ENCODE measurements at places on chromosomes 1 and 21.
A peak's percentile ranks its signal among the peaks of the same experiment; 100 is the strongest.

GRCh38 chr1:109828756-109829505 is 65.2 kb upstream of the EPS8L3 start:
- no peak for DNase-seq

- DNase-seq = no peak
These were observed 181.8 kb downstream of the ZNF281 start for GRCh38 chr1:200228081-200228480.

GRCh38 chr1:12436817-12437599 is 181.0 kb downstream of the DHRS3 start:
- DNase-seq = no peak

DNA sequence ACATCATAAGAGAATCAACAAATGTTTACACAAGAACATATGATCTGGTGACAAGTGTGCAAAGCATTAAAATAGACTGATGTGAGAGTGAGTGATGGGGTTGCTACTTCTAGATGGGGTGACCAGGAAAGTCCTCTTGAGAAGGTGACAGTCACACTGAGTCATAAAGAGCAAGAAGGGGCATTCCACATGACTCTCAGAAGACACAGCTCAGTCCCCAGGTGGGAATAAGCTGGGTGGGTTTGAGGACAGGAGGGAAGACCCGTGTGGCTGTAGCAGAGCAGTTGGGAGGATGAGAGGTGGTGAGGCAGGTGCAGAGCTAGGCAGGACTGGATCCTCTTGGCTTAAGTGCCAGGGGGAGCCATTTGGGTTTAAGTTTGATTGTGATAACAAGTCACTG is 53.1 kb downstream of the TNR start:
- DNase-seq = no peak

- DNase-seq = no peak
These were observed 744.9 kb upstream of the NCAM2 start for GRCh38 chr21:20253261-20253660.

- no peak for DNase-seq
These were observed 4.5 kb downstream of the TMCC2 start for GRCh38 chr1:205232127-205232820.

GRCh38 chr1:205456383-205456867 is 580 bp upstream of the BLACAT1 start:
- DNase-seq = no peak

DNA sequence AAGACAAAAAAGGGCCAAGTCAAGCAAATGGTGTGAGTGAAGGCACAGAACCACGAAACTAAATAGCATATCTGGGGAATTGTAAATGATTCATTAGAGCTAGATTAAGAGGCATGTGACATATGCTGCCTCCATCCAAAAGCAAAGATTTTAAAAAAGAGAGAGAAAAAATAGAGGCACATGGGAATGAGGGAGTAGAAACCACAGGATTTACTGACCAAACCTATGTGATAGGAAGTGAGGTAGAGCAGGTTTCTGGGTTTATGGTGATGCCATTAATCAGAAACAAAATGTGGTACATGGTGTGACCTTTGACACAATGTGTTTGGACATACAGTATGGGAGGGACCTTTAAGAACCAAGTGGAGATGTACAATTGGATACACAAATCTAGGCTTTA is 13.6 kb downstream of the C1orf52 start:
- no peak for DNase-seq

DNA sequence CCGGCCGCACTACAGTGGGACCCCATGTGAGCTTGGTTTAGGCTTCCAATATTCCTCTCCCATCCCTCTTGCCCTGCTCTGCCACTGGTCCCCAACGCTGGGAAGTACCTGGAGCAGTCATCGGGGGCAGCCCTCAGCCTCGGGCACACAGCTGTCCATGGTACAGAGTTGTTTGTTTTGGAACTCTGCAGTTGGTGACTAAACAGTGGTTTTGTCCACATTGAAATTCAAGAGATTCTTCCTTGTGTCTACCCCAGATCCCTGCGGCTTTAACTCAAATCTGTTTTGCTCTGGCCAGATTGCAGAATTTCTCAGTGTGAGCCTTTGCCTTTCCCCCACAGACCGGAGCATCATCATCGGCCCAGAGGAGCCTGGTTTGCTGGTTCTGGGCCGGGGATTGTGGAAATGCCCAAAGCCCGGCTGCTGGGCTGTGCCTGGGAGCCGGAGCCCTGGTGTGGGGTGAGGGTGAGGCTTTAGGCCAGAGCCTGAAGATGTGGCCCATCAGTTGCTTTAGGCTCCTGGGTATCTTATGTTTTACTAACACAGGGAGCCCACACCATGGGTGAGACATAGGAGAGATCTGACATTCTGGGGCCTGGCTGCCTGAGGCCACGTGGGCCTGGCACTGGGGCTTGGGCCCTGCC is 93.2 kb downstream of the ARHGEF10L start:
- no peak for DNase-seq

DNA sequence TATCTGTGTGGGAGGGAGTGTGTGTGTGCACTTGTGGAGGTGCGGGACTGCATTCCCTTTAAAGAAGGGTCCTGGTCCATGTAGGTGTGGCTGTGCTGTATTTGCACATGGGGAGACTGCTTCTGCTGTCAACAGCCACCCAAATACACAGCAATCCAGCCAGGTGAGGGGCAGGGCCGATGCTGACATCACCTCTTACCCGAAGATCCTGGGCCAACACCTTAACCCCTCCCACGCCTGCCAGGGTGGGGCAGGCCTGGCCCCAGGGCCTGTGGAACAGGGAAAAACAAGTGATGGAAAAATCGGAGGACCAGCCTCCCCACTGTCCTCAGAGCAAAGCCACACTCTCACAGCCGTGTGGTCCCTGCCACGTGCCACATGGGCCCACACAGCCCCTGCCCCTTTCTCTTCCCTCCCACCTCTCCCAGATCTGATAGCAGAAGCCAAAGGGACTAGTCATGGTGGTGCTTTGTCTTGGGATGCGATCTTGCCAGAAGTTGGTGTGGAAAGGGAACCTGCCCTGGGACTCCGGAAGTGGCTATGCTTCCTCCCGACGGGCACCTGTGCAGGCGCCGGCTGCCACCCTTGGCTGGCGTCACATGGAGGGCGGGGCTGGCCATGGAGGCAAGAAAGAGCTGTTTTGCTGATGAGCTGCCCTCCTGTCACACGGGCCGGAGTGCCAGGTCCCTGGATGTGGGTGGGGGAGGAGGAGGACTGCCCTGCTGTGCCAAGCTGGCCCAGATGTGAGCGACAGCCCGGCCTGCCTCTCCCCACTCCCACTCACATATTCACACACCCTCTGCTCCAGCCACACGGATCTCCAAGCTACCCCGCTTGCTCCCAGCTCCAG is 7.8 kb upstream of the CASZ1 start:
- DNase-seq = no peak

GRCh38 chr1:244964112-244964971 is 100.0 kb upstream of the HNRNPU start:
- peak; percentile 2 for DNase-seq

GRCh38 chr1:237903961-237904360 is 13.2 kb upstream of the ZP4 start:
- DNase-seq = no peak

- DNase-seq = no peak
These were observed 60.5 kb downstream of the RHBG start for GRCh38 chr1:156429313-156430060.

DNA sequence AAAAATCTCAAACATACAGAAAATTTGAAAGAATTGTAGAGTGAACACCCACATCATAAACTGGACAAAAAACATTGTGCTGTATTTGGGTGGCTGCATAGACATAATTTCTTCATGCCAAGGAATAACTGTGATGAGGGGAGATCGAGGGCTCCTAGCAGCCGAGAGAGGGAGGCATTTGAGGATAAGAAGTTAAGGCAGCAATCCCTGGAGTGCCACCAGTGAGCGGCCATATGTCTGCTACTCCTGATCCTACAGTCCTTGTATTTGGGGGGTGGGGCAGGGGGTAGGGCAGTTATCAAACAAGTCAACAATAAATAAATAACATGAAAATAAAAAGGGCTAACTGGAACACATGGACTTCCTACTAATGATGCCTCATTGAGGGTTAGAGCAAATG is 54.5 kb downstream of the ATP5PO start:
- DNase-seq = no peak

GRCh38 chr1:78319603-78320002 is 171.2 kb upstream of the PTGFR start:
- DNase-seq = no peak

GRCh38 chr1:225766967-225767633 is 10.5 kb upstream of the SRP9 start:
- DNase-seq = no peak

DNA sequence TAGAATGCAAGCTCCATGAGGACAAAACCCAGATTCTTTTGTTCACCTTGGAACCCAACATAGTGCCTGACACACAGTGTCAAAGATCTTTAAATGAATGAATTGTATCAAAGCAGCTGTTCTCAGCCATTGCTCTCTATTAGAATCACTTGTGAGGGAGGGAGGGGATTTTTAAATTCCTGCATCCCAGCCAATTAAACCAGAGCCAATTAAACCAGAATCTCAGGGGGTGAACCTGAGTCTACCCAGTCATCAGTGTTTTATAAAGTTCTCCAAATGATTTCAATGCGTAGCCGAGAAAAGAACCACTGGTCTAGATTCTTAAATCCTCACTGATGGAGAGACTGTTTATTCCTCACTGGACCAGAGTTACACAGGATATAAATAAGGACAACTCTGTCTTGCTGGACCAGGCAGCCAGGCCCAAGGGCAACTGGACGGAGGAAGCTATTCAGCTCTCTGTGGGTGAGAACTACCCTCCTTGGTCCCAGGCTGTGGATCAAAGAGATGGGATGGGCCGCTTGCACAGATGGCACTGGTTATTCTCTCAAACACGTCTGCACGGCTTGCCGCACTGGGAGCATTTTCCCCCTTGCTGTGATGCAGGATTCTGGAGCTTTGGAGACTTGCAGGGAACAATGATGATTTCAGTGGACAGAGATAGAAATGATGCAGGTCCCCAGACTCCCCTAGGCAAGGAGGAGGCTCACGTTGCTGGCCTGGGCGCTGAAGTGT is 20.0 kb upstream of the CDCA8 start:
- no peak for DNase-seq

DNA sequence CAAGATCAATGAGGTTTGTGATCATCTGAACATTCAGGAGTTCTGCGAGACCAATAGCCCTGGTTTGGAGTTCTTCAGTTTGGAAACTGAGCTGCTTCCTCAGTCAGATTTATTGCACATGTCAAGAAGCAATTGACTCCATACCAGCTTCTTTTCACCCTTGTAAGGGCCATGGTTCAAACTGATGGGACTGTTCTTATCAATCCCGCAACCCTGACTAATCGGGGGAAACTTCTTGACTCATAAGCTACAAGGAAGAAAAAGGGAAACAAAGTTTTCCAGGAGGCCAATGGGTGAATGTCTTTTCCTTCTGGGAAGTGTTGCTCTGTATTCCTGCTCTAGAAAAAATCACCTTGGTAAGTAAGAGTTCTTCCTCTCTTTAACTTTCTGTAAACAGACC is 187.9 kb downstream of the MIS18A start:
- DNase-seq = no peak

- DNase-seq = peak; percentile 23
These were observed 29.3 kb upstream of the USP1 start for GRCh38 chr1:62407398-62408009.

- no peak for DNase-seq
These were observed 71.6 kb downstream of the USP25 start for GRCh38 chr21:15801352-15801863.

GRCh38 chr1:180278596-180279395 is 48.7 kb downstream of the LHX4 start:
- DNase-seq = no peak

- no peak for DNase-seq
These were observed 392.3 kb upstream of the PKN2 start for GRCh38 chr1:88291611-88292354.

DNA sequence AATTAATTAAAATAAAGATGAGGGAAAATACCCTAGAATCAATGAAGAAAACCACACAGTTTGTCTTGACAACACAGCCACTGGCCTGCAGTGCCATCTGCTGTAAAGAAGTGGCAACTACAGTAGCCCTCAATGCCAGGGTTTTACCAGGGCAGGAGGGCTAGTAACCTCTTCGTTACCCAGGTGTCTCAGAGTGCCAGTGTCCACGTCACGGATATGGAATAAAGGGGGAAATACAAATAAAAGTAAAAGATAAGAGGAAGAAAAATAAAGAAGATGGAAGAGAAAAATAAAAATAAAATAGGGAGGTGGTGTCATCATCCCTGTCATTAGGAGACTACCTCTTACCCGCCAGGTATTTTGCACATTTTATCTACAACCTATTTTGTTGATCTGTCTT is 14.2 kb upstream of the SLC44A3 start:
- peak; percentile 27 for DNase-seq

- DNase-seq = no peak
These were observed 34.1 kb upstream of the SCCPDH start for GRCh38 chr1:246690100-246690499.

DNA sequence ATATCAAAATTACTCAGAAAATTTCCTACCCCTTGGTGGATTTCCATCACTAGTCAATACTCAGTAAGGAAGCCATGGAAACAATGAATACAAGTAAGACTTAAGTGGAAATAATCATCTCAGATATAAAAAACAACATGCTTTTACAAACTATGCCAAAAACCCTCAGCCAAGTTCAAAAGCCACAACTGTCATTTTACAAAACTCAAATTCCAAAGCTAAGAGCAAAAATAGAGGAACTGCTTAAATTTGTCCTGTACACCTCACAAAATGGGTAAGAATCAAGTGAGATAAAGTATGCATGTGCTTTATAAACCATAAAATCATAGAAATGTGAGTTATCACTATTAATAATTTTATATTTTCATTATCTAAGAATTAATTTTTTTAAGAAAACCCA is 9.6 kb downstream of the TMCO1 start:
- DNase-seq = no peak

- DNase-seq = peak; percentile 13
These were observed 48.3 kb downstream of the IL23R start for GRCh38 chr1:67214420-67215174.

DNA sequence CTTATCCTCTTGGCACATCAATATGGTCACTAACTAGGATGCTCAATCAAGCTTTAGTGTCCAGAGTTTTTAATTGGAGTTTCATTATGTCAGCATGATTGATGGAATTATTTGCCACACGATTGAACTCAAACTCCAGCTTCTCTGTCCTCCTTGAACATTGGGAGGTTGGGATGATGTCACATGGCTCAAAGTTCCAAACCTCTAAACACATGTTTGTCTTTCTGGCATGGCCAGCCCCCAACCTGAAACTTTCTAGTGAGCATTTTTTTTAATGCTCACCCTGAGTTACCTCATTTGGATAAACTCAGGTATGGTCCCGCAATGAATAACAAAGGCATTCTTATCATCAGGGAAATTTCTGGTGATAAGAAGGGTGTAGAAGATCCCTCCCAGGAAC is 86.0 kb downstream of the RHOU start:
- no peak for DNase-seq

- DNase-seq = no peak
These were observed 256.4 kb downstream of the FOXD2 start for GRCh38 chr1:47694011-47694890.

GRCh38 chr1:211833174-211833820 is 2.7 kb upstream of the LPGAT1 start:
- peak; percentile 31 for DNase-seq

DNA sequence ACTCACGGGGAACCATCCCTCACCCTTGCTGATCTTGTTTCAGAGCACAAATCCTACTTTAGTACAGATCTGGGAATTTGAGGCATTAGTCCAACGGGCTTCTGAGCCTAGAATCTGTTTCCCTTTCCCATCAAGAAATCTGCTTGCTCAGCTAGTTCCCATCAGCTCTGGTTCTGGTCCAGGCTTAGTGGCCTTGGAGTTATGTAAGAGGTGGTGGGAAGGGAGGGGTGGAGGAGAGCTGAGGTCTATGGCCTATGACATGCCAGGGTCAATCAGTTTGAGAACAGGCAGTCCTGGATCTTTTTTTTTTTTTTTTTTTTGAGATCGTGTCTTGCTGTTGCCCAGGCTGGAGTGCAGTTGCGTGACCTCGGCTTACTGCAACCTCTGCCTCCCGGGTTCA is 4.1 kb downstream of the GSTM1 start:
- DNase-seq = no peak

Measured in CD4-positive, alpha-beta T cell treated with Interleukin-6 at 100 ng/mL for 8 hours (primary cell).